Cortex of kidney (tissue), 1 donor: ENCODE measurements at places on chromosomes 2 and 18.

DNA sequence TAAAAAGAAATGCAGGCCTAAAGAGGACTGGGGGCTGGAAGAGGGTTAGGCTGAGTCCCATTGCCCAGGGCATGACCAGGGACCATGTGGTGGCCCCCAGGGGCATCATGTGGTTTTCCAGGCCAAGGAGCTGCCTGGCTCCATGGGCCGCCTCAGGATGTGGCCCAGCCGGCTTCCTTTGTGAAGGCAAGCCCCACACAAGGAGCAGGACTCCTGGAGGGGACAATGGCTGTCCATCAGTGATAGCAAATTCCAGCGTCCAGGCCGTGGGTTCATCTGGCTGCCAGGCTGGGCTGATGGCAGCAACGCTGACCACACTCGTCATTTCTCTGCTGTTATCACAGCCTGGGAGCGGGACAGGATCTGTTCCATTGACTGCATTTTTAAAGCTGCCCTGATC is 82.5 kb downstream of the GBX2 start:
- no peak for DNase-seq

DNA sequence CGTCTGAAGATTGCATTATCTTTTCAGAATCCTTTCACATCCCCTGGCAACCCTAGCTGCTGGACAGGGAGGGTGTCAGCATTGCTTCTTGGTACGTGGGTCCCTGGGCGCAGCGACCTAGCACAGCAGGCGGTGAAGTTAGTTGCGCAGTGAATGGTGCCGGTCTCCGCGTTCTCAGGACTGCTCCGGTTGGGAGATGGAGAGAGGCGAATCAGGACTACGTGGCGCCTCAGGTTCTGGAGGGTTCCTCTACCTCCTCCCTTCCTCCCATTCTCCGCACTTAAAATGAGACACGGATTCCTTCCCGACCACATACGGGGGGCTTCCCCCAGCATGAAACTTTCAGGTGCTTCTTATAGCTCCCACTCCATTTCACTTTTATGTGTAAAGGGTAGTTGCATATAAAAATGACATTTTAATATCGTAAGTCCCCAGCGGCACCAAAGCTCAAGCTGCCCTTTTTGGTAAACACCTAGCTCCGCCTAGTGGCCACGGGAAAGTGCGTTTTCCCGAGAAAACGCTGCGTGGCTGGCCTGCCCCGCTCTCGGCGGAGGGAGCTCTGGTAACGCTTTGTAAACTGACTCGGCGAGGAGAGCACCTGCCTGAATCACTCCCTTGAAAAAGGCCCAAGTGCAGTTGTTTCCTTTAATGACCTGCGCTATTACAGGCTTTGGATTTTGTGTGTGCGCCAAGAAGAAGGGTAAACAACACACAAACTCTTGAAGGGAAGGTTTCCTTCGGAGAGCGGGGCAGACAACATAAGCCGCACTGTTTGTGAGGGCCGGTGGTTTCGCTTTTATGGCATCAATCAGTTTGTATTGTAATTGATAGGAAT is 32.9 kb upstream of the INHBB start:
- DNase-seq: no peak

GRCh38 chr2:160321006-160321405 is 120.9 kb upstream of the ITGB6 start:
- no peak for DNase-seq

GRCh38 chr2:159658881-159659873 is 42.8 kb upstream of the BAZ2B start:
- DNase-seq: no peak

GRCh38 chr2:32212295-32212694 is 46.6 kb downstream of the SLC30A6 start:
- DNase-seq: no peak

GRCh38 chr2:109457366-109457765 is 156.4 kb downstream of the SEPTIN10 start:
- DNase-seq: no peak

- no peak for DNase-seq
Measured at GRCh38 chr2:152031747-152032306, 67.0 kb downstream of the CACNB4 start.

GRCh38 chr2:69477627-69478026 is 40.4 kb upstream of the NFU1 start:
- DNase-seq: no peak

GRCh38 chr2:207073801-207074678 is 91.7 kb downstream of the KLF7 start:
- DNase-seq: no peak

DNA sequence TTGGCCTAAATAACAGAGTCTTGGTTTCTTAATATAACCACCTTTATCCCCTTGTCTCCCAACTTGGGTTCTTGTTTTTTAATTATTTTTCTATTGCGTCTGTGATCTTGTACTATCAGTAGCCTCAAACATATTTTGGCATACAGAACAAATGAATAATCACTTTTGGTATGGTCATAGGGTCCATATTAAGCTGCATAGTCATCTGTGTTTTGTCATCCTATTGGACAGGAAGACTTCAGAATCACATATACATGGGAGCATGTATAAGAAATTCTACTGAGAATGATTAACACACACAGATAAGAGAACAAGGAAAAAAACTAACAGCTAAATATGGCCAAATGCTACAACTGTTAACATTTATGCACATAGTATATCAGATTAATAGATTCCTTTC is 126.0 kb downstream of the MEP1B start:
- DNase-seq: no peak

GRCh38 chr2:6384341-6384740 is 481.4 kb downstream of the CMPK2 start:
- DNase-seq: no peak

DNA sequence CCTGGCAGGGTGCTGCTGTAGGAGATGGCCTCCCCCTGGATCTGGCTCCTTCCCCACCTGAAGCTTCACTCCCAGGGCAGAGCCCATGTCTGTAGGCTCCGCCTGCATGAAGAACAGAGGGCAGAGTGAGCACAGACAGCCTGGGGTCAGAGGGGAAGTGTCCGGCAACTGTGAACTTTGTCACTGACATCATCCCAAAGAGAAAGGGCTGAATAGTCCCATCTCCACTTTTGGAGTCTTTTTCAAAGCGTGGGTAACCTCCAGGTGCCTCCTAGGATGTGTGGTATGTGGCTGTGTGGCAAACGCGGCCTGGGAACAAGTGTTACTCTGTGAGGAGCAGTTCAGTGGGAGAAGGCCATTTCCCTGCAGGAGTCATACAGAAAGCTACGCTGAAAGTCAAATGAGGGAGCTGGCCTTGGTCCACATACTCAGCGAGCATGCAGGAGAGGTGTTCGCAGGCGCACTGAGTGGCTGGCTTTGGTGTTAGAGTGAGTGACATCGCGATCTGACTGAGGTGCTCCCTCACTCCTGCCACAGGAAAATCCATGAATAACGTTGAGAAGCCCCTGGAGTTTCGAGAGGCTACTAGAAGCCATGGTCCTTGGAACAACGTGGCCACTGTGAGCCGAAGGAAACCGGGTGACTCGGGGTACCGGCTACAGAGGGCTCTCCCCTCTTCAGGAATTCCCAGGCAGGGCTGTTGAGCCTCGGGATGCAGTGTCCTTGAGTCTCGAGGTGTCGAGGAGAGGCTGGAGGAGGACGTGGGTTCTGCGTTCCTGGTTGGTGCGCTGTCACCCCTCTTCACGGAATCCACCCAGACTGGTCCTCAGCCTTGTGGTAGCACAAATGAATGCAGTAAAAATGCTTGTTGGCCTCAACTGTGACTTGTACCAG is 54.7 kb downstream of the CABLES1 start:
- DNase-seq: no peak

DNA sequence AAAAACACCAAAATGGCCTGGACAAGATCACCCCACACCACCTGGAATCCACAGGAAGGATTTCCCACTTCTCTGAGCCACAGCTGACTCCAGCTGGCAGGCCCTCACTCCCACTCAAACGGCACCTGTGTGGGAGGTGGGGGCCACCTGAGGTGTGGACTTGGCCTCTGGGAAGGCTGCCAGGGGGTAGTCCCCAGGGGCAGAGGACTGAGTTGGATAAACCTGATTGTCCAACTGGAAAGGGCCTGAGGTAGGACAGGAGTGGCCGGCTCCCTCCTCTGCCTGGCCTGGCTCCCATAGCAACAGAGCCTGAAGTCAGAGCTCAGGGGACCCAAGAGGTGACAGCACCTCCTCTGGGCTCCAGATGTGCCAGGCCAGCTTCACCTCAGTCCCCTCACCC is 300.2 kb downstream of the CELF4 start:
- DNase-seq: no peak

DNA sequence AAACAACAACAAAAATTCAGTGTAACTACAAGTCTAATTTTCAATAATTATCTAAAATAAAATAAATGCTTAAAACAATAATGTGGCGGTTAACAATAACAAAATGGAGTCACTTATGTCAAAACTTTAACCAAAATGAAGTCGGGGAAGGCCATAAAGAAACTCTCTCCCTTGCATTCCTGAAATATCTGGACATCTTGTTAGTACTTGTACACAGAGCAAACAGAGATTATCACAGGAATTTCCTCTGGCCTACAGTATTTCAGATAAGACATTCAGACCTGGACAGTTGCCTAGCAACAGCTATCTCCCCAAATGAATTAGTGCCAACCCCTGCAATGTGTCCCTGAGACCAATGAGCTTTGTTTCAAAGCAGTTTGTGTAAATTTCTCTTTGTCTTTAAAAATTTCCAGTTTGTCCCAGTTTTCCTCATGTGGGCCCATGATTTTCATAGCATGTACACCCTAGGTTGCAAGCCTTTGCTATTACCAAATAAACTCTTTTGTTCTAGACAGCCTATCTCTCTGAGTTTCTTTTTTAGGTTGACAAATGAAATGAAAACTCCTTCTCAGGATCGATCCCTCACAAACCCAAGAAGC is 68.6 kb downstream of the EXOC6B start:
- DNase-seq: no peak

DNA sequence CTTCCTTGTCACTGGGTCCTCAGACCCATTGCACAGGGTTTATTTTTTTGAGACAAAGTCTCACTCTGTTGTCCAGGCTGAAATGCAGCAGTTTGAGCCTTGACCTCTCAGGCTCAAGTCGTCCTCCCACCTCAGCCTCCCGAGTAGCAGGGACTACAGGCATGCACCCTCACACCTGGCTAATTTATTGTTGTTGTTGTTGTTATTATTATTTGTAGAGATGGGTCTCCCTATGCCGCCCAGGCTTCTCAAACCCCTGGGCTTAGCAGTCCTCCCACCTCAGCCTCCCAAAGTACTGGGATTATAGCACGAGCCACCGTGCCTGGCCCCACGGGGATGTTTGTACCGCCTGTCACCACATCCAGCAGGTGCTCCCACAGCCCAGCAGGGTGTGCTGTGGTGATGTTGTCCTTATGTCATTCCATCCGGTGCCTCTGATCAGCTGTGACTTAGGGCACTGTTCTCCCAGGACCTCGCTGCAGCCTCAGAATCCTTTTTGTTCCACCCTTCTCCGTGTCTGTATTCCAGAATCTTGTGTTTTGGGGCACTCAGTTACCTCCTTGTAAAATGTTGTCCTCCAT is 182.3 kb downstream of the INO80D start:
- DNase-seq: no peak

DNA sequence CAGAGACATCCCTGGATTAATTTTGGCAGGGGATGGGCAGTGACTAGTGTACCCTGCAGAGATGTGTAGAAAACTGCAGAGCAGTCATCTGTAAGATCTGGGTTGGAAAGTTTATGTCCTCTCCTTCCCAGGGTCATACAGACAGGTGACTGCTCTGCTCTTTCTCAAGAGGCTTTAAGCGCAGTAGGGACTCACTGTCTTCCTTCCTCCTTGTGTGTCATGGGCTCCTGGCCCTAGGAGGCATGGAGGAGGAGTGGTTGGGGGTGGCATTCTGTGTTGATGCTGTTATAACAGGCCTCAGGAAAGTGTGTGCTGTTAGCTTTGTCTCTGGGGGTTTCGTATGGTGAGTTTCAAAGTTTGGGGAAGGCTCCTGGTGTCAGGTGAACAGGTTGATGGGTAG is 130.5 kb upstream of the MGAT5 start:
- DNase-seq: no peak
